ENCODE measurements at places on chromosomes 7 and 10. TPM values are rescaled to one million over a fixed set of nuclear protein-coding genes. Genes with fewer than 3 reads are reported as not detected.

LGI1 gene
- total RNA-seq, result not detected

EZH2 gene
- 33.4 TPM for total RNA-seq

ZNF804B gene
- total RNA-seq, result not detected

ADAM22 gene
- 1.4 TPM for total RNA-seq

HOXA13 gene
- total RNA-seq, result 0.22 TPM

MINDY4 gene
- 4.7 TPM for total RNA-seq

GPRIN2 gene
- not detected for total RNA-seq

PDZD7 gene
- total RNA-seq, result 0.55 TPM

SORCS1 gene
- total RNA-seq, result not detected

LIPF gene
- total RNA-seq, result not detected

NUP205 gene
- total RNA-seq, result 81.3 TPM

WEE2 gene
- not detected for total RNA-seq

NPFFR1 gene
- total RNA-seq, result not detected

STK31 gene
- total RNA-seq, result 0.44 TPM

MYL7 gene
- not detected for total RNA-seq

ANKRD30A gene
- total RNA-seq, result not detected

COL1A2 gene
- total RNA-seq, result 40.8 TPM

FAM237B gene
- not detected for total RNA-seq

TMEM140 gene
- 26.5 TPM for total RNA-seq

STAG3 gene
- total RNA-seq, result 0.55 TPM

WNT2 gene
- not detected for total RNA-seq

ECHDC3 gene
- total RNA-seq, result 3.7 TPM

MSRB2 gene
- 16.2 TPM for total RNA-seq

LRCH4 gene
- 56.1 TPM for total RNA-seq

GATA3 gene
- total RNA-seq, result 30.9 TPM

ZPBP gene
- total RNA-seq, result not detected

CPVL gene
- total RNA-seq, result not detected

FGFBP3 gene
- 0.38 TPM for total RNA-seq

SLC26A4 gene
- 0.77 TPM for total RNA-seq

ZNF736 gene
- total RNA-seq, result 9.0 TPM

DKK1 gene
- 200 TPM for total RNA-seq

All from endothelial cell of umbilical vein (primary cell).